ENCODE measurements at places on chromosomes 7 and 10.
A peak's percentile ranks its signal among the peaks of the same experiment; 100 is the strongest.

GRCh38 chr10:92742331-92743228, 52.8 kb downstream of the HHEX start:
- no peak for DNase-seq

DNA sequence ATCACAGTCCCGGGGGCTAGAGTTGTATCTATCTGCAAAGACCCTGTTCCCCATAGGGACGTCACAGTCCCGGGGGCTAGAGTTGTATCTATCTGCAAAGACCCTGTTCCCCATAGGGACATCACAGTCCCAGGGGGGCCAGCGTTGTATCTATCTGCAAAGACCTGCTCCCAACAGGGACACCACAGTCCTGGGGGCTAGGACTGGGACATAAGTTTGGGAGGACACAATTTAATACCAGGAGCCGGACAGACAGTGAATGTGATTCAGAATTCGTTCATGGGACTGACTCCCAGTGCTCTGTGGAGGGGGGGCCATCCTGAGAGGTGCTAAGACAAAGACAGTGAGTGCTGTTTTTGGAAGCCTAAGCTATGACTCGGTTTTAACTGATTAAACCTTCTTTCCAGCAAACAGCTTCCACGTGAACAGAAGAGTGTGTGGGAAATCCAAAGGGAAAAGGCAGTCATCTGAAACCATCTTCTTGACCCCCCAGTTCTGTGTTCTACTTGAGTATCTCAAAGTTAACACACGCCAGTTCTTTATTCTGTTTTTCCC, 153.0 kb downstream of the DIP2C start:
- DNase-seq, result no peak

GRCh38 chr7:132225216-132226030, 350.8 kb downstream of the PLXNA4 start:
- no peak for DNase-seq

DNA sequence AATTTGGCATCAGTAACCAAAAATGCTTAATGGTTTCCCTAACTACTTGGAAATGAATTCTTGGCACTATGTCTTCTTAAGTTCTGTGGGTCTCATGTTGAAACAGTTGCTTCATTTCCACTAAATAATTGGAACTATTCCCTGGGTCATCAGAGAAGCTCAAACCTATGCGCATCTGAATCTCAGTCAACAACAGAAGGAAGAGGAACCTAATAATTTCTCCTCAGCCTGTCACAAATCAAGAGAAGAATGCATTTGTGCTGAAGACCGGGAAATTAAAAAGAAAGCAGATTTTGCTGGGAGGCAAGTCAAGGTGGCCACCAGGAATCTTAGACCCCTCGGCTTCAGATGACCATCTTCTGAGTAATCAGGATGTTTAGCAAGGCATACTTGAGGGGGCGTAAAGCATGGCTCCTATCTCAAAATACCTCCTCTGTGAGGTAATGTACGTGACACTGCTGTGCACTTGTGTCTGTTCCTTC, 41.4 kb downstream of the TOMM7 start:
- no peak for DNase-seq

GRCh38 chr10:122182308-122182707, 88.8 kb upstream of the BTBD16 start:
- no peak for DNase-seq

DNA sequence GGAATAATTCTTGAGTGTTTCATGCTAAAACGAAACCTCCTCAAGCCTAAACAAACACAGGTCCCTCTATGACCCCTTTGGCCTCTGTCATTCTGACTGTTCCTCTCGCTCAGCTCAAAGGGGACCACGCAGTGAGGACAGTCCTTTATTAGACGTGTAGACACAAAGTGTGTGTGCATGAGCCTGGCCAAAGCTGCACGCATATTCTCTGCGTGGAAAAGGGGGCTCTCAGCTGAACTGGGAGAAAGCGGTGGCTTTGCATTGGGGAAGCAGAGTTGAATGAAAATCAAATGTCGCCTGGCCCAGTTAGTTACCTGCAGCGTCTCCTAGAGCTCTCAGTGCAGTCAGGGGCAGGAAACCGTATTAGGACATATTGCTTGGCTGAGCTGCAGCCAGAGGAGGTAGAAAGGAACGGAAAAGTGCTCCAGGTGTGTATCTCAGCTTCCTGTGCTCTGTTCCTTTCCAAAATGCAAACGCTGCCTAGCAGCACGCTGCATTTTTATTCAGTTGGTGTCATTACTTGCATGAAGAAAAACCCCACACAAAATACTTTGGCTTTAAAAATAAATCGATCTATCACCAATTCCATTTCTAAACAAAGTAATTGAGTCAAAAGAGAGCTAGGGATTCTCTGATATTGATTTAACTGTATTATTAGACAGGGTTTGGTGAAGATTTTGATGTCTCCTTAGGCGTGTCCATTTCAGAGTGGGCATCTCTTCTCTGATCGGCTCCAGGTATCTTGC, 4.9 kb downstream of the GATA3 start:
- no peak for DNase-seq

DNA sequence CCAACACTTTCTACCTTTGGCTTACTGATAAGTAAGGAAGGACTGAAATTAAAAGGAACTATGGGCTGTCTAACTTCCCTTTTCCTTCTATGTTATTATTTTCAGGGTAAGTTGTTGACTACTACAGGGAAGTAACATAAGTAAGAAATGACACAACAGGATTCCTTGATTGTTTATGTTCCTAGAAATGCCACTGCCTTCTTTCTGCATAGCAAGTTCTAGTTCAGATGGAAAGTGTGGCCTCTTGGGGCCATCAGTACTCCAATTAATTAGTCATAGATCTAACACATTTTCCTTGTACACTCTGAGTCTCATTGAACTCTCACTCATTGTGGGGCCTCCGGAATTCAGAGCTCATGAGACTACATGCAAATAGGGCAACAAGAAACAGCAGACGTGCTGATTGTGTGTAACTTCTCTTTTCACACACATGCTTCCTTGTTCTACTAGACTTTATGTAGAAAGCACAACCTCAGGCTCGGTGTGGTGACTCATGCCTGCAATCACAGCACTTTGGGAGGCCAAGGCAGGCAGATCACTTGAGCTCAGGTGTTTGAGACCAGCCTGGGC, 35.3 kb upstream of the HIBADH start:
- DNase-seq, result no peak

GRCh38 chr10:103276896-103277712, at the start of gene INA:
INA (plus strand) TSS chr10:103277138; CDS start chr10:103277212, 74 bp downstream.
- DNase-seq, result peak; percentile 20

GRCh38 chr10:47295411-47295810, 4.6 kb upstream of the GDF10 start:
- DNase-seq, result no peak

DNA sequence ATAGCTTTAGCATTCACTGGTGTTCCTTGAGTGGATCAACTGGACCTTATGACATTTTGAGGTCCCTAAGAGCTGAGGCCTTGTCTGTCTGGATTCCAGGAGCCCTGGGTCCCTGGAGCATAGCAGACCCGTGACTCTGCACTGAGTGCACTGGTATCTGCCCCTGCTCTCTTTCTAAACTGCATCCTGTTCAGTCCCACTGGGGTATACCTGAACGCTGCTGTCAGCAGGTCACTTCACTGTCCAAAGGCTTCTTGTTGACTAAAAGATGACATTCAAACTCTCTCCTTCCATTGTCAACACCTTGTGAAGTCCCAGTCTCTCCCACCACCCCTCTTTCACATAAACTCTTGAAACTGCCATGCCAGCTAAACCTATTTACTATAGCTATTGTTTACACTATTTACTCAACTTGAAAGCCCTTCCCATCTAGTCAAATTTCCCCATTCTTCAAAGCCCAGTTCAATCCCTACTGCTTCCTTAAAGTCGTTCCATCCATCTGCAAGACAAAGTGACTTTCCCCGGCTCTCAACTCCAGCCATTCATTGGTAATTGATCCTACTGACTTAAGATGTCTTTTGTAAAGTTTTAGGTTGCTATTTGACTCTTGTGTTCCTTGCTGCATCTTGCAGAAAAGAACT, 523.3 kb downstream of the KCNMA1 start:
- no peak for DNase-seq

DNA sequence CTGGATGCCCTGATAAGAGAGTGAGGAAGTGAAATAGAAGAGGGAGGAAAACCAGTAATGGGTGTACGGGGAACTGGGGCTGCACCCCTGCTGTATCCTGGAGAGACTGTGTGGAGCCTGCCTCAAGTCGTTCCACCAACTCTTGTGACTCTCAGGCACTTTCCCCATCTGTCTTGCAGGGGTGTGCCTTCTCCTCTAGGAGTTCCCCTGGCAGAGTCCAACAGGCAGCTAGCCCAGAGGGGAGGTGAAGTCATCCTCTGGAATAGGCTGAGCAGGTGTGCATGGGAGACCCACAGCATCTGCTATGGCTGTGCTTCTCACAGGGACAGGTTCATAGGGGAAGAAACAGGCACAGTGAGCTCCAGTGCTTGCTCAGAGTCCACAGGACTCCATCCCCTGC, 46.8 kb downstream of the WIPF3 start:
- no peak for DNase-seq

DNA sequence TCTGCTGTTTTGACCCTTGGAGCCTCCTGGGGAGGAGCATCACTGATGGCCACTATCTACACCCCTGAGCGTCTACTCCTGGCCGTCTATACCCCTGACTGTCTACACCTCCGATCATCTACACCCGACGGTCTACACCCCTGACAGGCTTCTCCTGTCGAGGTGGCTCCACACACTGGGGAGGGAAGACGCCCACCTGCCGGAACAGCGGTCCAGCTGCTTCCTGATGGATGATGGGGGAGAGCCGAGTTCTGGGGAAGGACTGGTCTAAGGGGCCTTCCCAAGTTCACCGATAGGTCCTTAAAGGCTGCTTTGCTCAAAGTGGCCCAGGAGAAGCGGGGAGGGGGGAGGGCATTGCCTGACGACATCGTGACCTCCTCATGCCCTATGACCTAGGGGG, 39.4 kb downstream of the GBX1 start:
- no peak for DNase-seq

DNA sequence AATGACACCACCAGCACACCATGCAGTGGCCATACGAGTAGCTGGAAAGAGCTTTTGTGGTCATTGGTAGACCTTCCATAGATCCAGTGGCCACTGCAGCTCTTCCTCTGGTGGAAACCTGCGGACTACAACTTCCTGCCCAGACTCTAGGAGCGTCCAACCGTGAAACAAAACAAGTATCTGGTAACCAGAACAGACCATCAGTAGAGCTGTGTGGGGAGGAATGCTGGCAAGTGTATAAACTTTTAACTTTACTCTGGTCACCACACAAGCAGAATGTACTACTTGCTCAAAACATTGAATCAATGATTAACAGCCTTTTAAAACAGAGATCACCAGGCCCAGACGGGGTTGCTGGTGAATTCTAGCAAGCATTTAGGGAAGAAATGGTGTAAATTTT, 154.7 kb upstream of the DGKB start:
- no peak for DNase-seq

- DNase-seq, result no peak
Measured at GRCh38 chr7:111931958-111932357, 274.2 kb downstream of the DOCK4 start.

GRCh38 chr10:24041034-24041433, 167.9 kb upstream of the KIAA1217 start:
- DNase-seq, result no peak

DNA sequence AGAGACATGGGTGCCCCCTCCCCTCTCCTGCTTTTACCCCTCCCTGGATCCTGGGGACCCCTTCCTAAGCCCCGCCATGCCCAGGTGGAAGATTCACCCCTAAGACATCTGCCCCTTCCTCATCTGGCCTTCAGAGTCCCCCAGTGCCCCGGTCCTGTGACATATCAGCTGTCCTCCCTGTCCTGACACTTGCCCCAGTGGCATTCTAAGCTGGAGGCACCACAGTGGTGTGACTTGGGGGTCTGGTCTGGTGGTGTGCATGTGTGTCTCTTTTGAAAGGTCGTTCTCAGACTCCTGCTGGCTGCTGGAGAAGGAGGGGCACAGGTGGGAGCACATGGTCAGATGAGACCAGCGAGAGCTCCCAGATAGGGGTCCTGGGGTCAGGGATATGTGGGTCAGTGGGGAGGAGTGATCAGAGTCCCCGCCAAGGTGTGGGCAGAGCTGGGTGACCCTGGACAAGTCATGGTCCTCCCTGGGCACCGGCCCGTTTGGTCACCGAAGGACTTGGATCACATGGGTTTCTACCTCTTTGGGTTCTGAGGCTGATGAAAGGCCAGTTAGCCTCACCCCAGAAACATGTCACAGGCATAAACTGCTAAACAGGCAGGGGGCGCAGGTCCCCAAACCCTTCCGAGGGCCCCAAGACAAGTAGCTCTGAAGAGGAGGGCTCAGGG, 645 bp upstream of the TFR2 start:
- no peak for DNase-seq

DNA sequence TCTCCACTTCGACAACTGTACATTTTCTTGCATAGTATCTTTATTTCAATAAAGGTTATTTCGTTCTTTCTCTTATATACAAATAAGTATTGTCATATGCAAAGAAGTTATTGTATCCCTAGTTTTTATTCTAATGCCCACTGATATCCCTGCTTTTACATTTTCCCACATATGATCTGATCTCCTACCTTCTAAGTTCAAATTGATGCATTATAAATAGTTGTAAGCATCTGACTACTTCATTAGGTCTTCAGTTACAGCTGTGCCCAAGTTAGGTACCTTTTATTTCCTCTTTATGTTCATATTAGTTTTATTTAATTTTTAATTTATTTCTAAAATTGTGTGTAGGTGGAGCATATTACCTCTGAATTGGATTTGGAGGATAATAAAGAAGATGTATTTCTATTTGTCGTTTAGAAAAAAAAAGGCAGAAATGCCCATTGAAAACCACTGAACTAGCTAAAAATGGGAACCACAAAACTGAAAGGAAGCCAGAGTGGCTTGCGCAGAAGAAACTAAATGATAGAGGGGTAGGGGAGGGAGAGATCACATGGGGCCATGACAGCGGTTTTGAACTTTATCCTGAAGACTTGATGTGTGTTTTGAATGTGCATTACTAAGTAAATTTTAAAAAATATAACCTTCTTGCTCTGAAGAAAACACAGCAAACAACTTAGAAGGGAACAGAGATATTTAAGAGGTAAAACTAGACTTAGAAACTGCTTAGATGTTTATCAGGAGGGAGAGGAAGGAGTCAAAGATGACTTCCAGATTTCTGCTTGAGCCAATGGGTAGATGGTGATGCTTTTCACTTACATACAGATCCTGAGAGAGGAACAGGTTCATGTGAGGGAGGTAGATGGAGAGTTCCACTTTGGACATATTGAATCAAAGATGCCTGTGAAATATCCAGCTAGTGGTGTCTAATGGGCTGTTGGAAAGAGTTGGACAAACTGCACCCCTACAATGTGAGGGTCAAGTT, 9.3 kb upstream of the ZC3HAV1L start:
- DNase-seq, result no peak

- DNase-seq, result no peak
Measured at GRCh38 chr10:91924212-91925021, 847 bp downstream of the BTAF1 start.

- DNase-seq, result no peak
Measured at GRCh38 chr7:88391247-88391646, 84.6 kb upstream of the STEAP4 start.

- DNase-seq, result no peak
Measured at GRCh38 chr10:67098461-67098860, 172.6 kb downstream of the LRRTM3 start.

Measured in stimulated activated CD4-positive, alpha-beta T cell treated with anti-CD3 and anti-CD28 coated beads, Interleukin-2, amount 100 ng/mL, for 24 hours (primary cell).